Stimulated activated naive B cell treated with anti-CD40 and anti-IgM and Interleukin-4, amounts not matched to agents 10 μg/mL and 1 μg/mL and 100 μg/mL, for 72 hours (primary cell): ENCODE measurements at places on chromosomes 13 and 19.

GRCh38 chr19:47423203-47423882 is 4.0 kb upstream of the MEIS3 start:
- no peak for DNase-seq

DNA sequence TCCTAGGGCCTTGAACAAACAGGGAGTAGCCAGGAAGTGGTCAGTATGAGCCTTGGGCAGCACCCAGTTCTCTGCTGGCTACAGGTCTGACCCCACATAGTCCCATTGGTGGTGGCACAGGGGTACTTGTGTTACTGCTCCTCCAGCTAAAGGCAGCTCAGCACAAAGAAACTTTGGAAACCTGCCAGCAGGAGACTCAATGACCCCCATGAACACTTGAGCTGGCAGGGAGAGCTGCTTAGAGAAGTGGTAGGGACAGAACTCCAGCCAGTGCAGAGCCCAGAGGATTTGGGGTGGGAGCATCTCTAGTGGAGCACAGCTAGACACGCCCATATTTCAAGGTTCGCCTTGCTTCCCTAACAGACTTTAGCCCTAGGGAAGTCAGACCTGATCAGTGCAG is 10.4 kb upstream of the ZNF586 start:
- DNase-seq, result no peak

DNA sequence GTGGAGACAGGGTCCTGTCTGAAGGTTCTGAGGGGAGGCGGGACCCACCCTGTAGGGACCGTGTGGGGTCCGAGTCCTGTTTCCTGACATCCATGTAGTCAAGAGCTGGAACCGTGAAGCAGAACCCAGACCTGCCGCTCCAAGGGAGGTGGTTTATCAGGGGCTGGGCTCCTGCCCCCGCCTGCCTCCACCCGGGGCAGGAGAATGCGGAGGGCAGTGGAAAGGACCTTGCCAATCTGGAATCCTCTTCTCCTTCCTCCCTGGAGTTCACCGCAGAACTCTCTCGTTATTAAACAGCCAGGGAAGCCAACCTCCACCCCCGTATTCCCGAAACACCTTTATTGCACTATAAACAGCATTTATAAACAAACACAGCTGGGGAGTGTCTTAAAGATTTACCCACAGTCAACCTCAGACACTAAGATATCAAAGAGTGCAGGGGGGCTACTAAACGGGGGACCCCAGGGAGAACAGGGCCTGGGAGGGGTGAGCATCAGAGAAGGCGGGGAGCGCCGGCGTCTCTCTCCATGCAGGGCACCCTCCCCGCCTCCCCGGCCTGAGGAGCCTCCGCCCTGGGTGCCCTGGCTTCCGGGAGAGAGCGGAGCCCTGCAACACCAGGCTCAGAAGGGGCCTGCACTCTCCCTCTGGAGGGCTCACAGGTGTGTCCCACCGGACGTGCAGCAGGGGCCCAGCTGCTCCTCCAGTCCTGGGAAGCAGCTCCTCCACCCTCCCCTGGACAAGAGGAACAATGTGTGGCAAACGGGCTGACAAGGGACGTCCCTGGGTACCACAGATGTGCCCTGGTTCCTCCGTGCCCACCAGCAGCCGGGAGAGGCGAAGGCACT is 3.6 kb downstream of the C2CD4C start:
- no peak for DNase-seq

DNA sequence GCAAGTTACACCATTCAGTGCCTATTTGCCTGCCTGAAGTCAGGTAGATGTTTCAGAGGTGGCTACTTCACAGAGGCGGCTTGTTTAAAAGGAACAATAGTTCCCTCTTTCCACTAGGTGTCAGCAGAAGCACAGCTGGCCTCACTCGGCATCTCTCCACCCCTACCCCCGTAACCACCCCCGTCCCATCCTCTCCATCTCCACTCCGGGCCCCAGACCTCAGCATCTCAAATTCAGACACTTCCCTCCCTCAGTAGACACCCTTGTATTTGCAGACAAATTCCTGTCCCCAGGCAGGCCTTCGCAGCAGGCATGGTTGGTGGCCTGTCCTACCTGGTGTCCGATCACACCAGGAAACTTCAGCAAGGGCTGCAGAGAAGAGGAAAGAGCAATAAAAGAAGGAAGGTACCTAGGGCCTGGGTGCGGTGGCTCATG is 9.1 kb upstream of the DPP9 start:
- DNase-seq, result no peak

DNA sequence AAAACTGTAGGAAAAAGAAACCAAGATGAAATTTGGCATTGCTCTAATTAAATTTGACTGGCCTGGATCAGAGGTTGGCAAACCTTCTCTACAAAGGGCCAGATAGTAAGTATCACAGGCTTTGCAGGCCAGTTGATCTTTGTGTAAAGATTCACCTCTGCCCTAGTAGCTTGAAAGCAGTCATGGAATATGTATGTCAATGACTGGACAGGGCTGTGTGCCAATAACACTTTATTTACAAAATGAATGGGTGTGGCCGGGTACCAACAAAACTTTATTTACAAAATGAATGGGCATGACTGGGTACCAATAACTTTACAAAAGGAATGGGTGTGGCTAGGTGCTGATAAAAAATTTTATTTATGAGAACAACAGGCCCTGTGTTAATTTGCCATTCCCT is 20.0 kb downstream of the SIN3B start:
- no peak for DNase-seq
